ENCODE measurements at places on chromosomes 6 and 20.

GRCh38 chr6:122020588-122021264 lies 378.7 kb upstream of the HSF2 start:
- no peak for DNase-seq

GRCh38 chr6:7900621-7901020 lies 10.0 kb downstream of the TXNDC5 start:
- no peak for DNase-seq

DNA sequence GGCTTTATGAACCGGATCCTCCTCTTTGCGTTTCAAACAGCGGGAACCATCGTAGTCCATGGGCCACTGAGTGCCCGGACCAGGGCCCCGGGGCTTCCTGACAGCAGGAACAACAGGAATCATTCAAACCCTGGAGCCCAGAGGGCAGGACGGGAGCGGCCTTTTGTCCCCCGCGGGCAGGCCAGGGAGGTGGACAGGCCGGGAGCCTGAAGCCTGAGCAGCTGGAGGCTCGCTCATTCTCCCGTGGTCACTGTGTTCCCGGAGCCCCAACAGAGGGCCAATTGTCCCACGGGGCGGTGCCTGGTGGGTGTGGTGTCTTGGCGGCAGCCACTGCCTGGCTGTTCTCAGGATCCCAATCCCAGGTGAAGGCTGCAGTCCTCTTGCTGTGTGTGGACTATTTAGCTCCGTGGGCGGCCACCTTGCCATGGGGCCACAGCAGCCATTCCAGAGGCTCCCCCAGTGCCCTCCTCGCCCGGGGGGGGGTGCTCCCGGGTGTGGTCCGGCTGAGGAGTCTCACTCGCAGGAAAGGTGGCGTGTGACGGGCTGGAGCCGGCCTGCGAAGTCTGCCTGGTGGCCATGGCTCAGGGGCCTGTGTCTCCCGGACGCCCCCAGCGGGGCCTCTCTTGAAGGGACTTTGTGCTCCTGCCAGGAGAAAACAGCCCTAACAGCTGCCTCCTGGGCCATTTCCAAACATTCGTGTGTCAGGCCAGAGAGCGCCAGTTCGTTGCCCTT lies 77.2 kb upstream of the BHLHE23 start:
- DNase-seq: no peak

GRCh38 chr20:600736-601135 lies 9.4 kb downstream of the TCF15 start:
- DNase-seq: no peak

DNA sequence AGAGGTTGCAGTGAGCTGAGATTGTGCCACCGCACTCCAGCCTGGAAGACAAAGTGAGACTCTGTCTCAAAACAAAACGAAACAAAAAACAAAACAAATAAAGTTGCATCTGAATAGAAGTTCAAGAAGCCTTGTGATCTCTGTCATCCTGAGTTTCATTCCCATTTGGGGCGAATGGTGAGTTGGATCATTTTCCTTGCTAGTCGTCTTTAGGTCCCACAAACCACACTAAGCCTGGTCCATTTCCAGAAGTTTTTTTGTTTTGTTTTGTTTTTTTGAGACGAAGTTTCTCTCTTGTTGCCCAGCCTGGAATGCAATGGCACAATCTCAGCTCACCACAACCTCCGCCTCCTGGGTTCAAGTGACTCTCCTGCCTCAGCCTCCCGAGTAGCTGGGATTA lies 33.8 kb downstream of the ZNF217 start:
- DNase-seq: no peak

GRCh38 chr6:35503534-35503933 lies 6.7 kb upstream of the TEAD3 start:
- DNase-seq: no peak

GRCh38 chr6:110029144-110029543 lies 51.0 kb downstream of the GPR6 start:
- DNase-seq: no peak

DNA sequence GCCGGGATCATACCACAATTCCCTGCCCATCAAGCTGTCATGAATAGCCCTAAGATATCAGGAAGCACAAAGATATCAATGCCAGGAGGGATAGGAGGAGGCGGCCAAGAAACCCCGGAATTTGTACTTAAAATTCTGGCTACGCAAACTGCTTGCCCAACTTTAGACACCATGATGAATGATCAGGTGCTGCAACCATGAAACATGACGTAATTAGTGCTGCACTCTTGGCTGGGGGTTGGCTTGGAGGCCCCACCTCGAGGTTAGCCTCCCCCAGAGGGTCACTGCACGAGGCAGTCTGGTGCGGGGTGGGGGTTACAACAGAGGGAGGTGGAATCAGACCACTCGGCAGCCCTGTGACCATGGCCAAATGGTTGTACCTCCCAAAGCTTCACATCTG lies 8.9 kb downstream of the SIRPA start:
- DNase-seq: no peak

GRCh38 chr6:11224252-11224965 lies 8.1 kb downstream of the NEDD9 start:
- DNase-seq: no peak
